Upper lobe of right lung (tissue), 1 donor: ENCODE measurements at places on chromosomes 16 and 17. TPM values are rescaled to one million over a fixed set of nuclear protein-coding genes. Genes with fewer than 3 reads are reported as not detected.

DNA sequence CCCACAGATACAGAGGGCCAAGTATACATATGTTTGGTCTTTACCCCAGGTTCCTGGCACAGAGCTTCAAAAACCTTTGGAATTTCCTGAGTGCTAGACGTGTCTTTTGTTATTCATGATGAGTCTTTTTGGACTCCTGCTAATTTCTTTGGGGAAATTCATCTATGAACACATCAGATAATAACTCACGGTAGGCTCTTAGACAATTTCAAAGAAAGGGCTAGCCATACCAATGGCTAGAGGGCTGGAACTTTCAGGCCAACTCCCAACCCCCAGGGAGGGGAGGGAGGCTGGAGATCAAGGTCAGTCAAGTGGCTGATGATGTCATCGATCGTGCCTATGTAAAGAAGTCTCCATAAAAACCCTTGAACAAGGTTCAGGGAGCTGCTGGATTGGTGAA is 101.9 kb downstream of the STX8 start:
- no peaks in the 10 kb centered on the region for H3K27me3 ChIP-seq
- no peak overlapping the region for H3K27ac ChIP-seq
- H3K36me3 ChIP-seq = no peaks in the 10 kb centered on the region
- H3K4me1 ChIP-seq = peaks cover 4% of the 10 kb centered on the region
- DNase-seq = no peak

DNA sequence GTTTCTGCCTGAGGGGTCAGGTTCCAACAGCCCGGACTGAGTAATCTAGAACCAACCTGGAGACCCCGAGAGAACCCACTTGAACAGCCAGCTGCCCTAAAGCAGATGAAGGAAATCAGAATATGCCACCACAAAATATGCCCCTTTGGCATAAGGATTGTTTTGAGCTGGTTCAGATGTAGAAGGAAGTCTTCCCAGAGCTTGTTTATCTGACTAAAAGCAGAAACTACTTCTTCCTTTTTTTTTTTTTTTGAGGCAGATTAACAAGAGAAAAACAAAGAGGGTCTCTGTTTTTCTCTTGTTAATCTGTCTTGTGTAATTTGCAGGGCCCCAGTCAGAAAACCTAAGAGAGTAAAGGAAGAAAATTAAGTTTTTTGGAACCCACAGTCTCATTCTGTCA is 53.0 kb downstream of the PECAM1 start:
- peaks cover 4% of the 10 kb centered on the region for H3K36me3 ChIP-seq
- H3K4me3 ChIP-seq = no peak overlapping the region
- peak overlapping the region; percentile 62 for H3K27ac ChIP-seq
- peaks cover 71% of the 10 kb centered on the region for H3K4me1 ChIP-seq
- no peaks in the 10 kb centered on the region for H3K27me3 ChIP-seq
- no peak for DNase-seq

DNA sequence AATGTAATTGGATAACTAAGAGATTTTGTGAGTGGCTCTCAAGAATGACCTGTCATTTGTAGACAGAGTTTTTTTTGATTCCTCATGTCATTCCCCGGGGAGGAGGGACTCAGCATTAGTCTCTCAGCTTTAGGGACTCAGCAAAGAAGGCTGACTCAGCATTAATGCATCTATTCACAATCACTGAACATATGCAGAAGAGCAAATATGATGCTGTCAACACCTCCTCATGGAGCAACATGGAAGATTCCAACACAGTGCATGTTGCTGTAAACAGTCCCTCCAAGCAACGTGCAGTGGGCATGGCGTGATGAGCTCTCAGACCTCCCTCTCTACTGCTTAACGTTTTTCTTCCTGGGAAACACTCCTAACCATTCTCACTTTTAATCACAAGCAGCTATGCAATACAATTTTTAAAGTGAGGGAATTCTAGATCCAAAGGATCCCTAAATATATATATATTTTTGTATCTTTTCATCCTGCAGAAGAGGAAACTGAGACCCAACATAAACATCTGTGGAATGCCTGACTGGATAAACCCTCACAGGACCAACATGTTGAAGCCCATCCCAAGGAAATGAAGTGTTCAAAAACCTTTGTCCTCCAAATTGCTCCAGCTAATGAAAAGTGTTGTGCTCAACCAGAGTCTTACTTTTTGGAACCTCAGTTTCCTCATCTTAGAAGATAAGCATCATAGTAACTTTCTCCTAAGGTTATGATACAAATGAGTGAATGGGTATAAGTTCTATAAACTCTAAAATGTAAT is 38.9 kb downstream of the TMEM100 start:
- no peak overlapping the region for H3K4me3 ChIP-seq
- no peaks in the 10 kb centered on the region for H3K27me3 ChIP-seq
- no peak for DNase-seq
- no peaks in the 10 kb centered on the region for H3K36me3 ChIP-seq

- no peak overlapping the region for H3K4me3 ChIP-seq
- no peaks in the 10 kb centered on the region for H3K27me3 ChIP-seq
- no peaks in the 10 kb centered on the region for H3K36me3 ChIP-seq
- DNase-seq = no peak
- no peak overlapping the region for H3K27ac ChIP-seq
- H3K4me1 ChIP-seq = no peaks in the 10 kb centered on the region
Measured at GRCh38 chr17:6303664-6304063, 131.3 kb downstream of the AIPL1 start.

DNA sequence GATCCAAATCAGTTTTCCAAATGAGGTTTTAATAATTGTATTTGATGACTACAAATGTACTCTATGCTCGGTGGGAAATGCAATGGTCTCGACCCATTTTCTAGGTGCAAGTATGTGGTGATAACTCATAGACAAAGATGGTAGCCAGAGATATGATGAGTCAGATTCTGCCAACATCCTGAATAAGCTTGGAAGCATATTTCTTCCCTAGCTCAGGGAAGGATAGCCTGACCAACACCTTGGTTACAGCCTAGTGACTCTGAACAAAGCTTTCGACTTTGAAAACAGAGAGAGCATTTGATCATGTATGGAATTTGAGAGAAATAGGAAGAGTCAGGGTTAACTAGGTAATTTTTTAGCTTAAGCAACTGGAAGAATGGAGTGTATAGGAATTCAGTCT is 128.3 kb upstream of the MYOCD start:
- DNase-seq = no peak
- H3K27ac ChIP-seq = no peak overlapping the region
- H3K27me3 ChIP-seq = peaks cover 21% of the 10 kb centered on the region

DNA sequence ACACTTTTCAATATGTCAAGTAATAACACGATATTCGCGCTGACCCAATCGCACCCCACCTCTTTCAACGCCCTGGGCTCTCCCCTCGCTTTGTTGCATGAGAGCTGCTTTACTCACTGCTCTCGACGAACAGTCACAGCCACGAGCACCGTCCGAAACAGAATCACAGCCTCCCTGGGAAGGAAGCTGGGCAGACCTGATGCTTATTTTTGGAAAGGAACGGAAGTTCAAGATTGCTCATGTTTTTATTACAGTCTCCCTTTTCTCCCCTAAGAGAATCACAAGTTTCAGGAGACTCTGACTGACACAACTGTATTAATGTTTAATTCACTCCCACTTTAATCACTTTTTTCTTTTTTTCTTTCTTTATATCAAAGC is 67.8 kb downstream of the ANKRD11 start:
- no peaks in the 10 kb centered on the region for H3K27me3 ChIP-seq
- DNase-seq = no peak
- H3K4me3 ChIP-seq = no peak overlapping the region
- peaks cover 31% of the 10 kb centered on the region for H3K4me1 ChIP-seq
- no peak overlapping the region for H3K27ac ChIP-seq

DNA sequence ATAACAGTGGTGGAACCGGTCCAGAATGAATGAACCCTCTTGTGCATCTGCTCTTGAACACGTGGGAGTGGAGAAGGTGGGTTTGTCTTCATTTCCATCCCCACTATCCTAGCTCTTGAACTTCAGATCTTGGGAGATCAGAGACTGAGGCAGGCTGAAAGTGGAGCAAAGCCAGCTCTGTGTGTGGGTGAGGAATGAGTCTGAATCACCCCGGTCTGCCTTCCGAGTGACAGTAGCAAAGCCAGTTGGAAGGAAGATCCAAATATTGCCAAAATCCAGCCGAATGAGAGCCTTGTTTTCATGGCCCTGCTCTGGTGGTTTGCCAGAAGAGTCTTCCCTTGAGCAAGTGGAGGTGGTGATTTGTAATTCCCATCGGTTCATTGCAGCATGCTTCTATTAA is 29.0 kb upstream of the ASIC2 start:
- H3K4me1 ChIP-seq = no peaks in the 10 kb centered on the region
- H3K27me3 ChIP-seq = no peaks in the 10 kb centered on the region
- no peaks in the 10 kb centered on the region for H3K36me3 ChIP-seq
- H3K4me3 ChIP-seq = no peak overlapping the region
- H3K27ac ChIP-seq = no peak overlapping the region
- no peak for DNase-seq

GRCh38 chr16:17354141-17354601 is 116.6 kb downstream of the XYLT1 start:
- H3K36me3 ChIP-seq = no peaks in the 10 kb centered on the region
- H3K27ac ChIP-seq = no peak overlapping the region
- peaks cover 39% of the 10 kb centered on the region for H3K4me1 ChIP-seq
- H3K27me3 ChIP-seq = no peaks in the 10 kb centered on the region
- DNase-seq = no peak

DNA sequence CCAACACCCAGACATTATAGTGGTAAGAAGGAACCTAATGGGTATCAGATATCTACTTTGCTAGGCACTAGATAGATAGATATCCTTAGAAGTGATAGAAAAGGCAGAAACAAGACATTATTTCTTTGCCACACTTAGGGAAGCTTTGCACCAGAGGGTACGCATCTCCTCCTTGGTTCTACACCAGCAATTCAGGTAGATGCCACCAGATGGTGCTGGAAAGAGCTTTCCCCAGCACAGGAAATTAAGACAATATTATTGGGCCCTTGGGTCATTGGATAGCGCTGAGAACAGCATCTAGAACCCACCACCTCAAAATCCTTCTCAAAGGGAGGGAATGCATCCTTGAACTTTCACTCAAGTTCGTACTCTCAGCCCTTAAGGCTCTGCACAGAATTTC is 173.8 kb upstream of the CCL2 start:
- H3K4me1 ChIP-seq = no peaks in the 10 kb centered on the region
- no peak overlapping the region for H3K27ac ChIP-seq
- DNase-seq = no peak
- H3K4me3 ChIP-seq = no peak overlapping the region

DNA sequence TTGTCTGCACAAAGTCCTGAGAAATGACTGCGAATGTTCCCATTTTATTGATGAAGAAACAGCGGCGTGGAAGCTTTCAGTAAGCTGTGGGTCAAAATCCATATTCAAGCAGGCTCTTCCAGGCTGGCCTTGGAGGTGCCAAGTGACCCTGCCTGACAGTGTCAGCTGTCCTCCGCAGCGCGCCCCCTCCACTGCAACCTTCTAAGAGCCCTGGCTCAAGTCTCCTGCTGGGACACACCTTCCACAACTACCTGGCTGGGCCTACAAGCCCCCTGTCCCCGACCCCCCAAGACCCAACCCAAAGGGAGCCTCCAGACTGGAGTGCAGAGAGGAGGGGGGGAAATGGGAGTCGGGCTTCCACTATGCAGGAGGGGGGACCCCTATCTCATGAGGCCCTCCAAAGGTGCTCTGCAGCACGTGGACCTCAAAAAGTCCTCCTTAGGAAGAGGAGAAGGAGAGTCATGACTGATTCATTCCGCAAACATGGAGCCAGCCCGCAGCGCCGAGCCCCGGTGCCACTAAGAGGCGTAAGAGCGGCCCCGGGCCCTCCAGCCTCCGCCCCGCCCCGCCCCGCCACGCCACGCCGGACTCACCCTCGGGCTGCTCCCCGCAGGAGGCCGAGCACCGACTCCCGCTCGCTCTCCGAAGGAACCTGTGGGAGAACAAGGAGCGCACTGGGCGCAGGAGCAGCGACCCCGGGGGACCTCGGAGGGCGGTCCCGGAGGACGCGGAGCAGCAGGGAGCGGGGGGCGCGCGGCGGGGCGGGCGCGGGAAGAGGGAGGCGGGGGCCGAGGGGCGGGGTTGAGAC is 574 bp downstream of the MPP3 start:
- H3K4me3 ChIP-seq = peak overlapping the region; percentile 64
- no peaks in the 10 kb centered on the region for H3K36me3 ChIP-seq
- H3K27me3 ChIP-seq = no peaks in the 10 kb centered on the region
- peak overlapping the region; percentile 60 for H3K27ac ChIP-seq
- peak; percentile 82 for DNase-seq

GRCh38 chr17:68514831-68515635 is 2.8 kb downstream of the PRKAR1A start:
- H3K27ac ChIP-seq = peak overlapping the region; percentile 100
- peaks cover 44% of the 10 kb centered on the region for H3K4me1 ChIP-seq
- no peaks in the 10 kb centered on the region for H3K27me3 ChIP-seq
- H3K4me3 ChIP-seq = peak overlapping the region; percentile 86
- H3K36me3 ChIP-seq = peaks cover 49% of the 10 kb centered on the region
- no peak for DNase-seq

- H3K4me3 ChIP-seq = peak overlapping the region; percentile 64
- peaks cover 65% of the 10 kb centered on the region for H3K4me1 ChIP-seq
- peaks cover 20% of the 10 kb centered on the region for H3K36me3 ChIP-seq
- DNase-seq = peak; percentile 88
- H3K27me3 ChIP-seq = no peaks in the 10 kb centered on the region
Measured at GRCh38 chr17:40345161-40345993, 19.2 kb downstream of the GJD3 start.

Gene HBA1
- 241 TPM for total RNA-seq

Gene EPOP
- 2.1 TPM for total RNA-seq

Gene SLC16A11
- total RNA-seq = 6.8 TPM

Gene KIF2B
- not detected for total RNA-seq

Gene MKS1
- total RNA-seq = 15.9 TPM

Gene OR1A1
- not detected for total RNA-seq

Gene GALR2
- total RNA-seq = not detected

Gene FNDC8
- total RNA-seq = not detected

Gene FBXW10
- not detected for total RNA-seq
